Fibroblast of the conjunctiva (primary cell): ENCODE measurements at places on chromosomes 5 and 9.

GRCh38 chr5:2430606-2431005 is 320.9 kb downstream of the IRX2 start:
- no peak for DNase-seq

- no peak for DNase-seq
These were observed 172.5 kb downstream of the CRB2 start for GRCh38 chr9:123528501-123528900.

- peak; percentile 4 for DNase-seq
These were observed 44.7 kb downstream of the RGS3 start for GRCh38 chr9:113508111-113508749.

GRCh38 chr9:134385915-134386314 is 59.7 kb downstream of the RXRA start:
- no peak for DNase-seq

DNA sequence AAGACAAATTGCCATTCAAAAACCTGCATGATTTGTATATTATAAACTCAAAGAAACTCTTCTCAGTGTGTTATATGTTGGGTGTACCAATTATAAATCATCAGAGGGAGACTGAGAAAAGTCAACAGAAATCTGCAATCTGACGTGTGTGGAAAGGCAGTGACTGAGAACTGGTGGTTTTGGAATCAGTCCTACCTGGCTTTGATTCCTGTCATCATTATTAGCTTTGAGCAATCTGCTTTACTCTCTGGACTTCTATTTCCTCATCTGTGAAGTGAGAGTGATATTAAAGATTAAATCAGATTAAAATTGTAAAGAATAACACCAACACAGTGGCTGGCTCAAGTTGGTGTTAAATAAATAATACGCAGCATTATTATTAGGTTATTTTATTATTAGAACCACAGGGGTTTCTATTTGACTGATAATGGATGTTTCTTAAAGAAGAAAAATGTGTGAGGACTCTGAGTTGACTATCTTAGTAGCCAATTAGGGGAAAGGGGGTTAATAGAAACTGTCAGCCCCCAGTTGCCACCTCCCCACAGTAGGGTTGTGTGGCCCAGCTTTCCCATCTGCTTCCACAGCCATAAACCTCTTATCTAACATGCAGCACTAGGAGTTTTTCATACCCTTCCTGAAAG is 59.6 kb downstream of the SNCAIP start:
- DNase-seq: no peak

GRCh38 chr9:98906273-98907040 is 37.2 kb upstream of the COL15A1 start:
- no peak for DNase-seq

- DNase-seq: no peak
These were observed 37.8 kb downstream of the OXCT1 start for GRCh38 chr5:41832430-41832829.

DNA sequence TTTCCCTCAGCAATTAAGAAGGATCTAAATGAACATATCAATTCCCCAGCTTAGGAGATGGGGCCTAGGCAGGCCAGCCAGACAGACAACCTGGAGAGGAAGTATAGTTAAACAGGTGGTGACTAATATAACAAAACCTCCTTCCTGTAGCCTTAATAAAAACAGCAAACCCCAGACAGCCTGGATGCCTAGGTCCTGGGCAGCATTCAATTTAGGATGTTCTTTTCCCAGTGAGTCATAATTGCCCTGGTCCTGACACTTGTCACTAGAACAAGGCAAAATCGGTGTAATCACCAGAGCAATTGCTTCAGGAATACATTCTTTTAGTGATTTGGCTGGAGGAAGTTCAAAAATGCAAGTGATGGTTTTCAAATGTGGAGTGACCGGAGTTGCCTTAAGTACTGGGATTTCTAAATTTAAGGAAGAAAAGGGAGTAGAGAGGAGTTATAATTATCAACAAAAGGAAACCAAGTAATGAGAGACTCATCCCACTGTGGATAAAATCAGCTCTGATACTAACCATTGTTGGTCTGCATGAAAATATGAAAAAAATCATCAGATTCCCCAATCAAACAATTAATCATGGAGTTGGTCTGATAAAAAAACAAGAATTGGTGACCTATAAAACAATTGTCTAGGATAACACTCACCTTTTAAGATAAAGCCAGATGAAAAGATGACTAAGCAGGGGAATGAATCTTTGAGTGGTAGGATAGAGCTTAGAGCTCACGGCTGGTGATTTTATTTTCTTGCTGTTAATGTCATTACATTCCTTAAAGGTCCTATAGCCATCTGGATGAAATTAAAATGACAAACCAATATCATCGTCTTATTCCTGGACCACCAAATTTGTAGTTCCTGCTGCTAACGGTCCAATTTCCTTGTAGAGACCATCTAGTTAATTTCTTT is 39.0 kb upstream of the TARS1 start:
- DNase-seq: no peak

DNA sequence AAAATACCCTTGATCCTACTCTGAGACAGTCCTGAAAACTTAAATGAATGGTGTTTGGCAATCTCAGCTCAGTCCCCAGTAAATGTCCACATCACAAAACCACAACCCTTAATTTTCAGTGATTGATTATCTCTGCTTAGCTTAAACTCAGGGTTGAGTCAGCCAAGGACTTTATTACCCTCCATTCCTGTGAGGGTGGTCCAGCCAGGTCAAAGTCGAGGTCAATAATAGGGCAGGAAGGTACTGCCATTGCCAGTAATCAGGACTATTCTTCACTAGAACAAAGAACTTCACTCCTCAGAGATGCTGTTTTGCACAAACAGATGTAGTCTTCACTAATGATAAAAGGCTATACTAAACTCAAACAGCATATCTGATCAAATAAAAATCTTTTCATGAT is 499.4 kb downstream of the ISL1 start:
- DNase-seq: no peak

GRCh38 chr5:92207151-92207550 is 824.0 kb upstream of the ARRDC3 start:
- DNase-seq: no peak

DNA sequence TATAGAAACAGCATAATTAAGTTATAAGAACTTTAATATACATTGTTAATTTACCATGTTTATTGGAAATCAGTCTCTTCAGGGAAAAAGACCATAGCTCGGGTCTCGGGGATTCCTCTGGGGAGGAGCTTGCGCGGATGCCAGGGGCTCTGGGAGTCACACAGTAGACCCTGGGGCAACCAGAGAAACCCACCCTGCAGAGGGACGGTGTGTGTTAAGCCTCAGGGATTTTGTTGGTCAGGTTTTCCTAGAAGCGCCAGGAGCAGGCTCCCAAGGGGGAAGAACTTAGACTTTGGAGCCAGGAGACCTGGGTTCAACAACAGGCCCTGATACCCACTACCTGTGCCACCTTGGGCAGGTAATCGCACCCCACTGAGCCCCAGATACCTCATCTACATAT is 297.9 kb downstream of the MED10 start:
- DNase-seq: no peak

DNA sequence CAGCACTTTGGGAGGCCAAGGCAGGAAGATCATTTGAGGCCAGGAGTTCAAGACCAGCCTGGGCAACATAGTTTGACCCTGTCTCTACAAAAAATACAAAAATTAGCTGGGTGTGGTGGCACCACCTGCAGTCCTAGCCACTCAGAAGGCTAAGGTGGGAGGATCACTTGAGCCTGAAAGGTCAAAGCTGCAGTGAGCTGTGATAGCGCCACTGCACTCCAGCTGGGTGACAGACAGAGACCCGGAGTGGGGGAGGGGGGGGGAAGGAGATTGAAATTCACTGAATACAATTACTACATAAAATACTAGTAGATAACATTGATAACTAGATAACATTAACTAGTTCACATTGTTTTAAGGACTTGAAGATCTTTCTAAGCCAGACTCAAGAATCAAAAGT is 345.6 kb downstream of the BNC2 start:
- DNase-seq: no peak

GRCh38 chr5:91382530-91383026 is 539 bp downstream of the ARRDC3 start:
- no peak for DNase-seq

- no peak for DNase-seq
These were observed 207.4 kb downstream of the DAB2IP start for GRCh38 chr9:121858788-121859187.

GRCh38 chr5:122981846-122982245 is 54.7 kb downstream of the PPIC start:
- DNase-seq: no peak

DNA sequence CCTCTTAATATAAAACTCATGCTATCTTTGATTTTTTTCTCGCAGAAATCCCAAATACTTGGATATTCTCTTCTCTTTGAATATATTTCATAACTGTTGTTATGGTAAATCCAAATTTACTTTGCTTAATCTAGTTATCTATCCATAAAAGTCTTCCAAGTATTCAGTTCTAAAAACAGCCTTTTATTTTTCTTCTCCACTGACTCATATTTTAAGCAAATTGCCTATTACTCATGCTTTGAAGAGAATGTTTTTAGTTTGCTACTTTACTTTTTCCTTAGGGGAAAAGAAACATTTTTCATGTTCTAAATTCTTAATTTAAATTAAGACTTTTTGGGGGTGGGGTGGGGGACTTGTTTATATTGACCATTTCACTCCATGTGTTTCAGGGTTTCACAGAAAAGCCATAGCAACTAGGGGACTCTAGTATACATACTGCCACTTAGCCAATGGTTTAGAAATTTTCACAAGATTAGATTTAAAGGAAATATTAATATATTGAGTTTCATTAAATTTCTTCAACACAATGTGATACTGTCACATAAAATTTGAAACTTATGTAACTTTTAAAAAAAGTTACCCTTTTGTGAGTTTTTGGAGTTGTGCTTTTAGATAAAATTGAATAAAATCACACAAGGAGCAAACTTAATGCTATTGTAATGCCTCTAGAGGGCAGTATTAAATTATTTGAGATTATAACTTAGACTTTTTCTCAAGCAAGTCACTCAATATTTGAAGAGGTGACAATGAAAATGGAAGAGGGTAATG is 545.8 kb upstream of the ARRDC3 start:
- DNase-seq: no peak

- peak; percentile 47 for DNase-seq
These were observed 167.9 kb upstream of the ACTBL2 start for GRCh38 chr5:57650360-57651069.

GRCh38 chr5:73391441-73391881 is 57.1 kb downstream of the FOXD1 start:
- DNase-seq: no peak

DNA sequence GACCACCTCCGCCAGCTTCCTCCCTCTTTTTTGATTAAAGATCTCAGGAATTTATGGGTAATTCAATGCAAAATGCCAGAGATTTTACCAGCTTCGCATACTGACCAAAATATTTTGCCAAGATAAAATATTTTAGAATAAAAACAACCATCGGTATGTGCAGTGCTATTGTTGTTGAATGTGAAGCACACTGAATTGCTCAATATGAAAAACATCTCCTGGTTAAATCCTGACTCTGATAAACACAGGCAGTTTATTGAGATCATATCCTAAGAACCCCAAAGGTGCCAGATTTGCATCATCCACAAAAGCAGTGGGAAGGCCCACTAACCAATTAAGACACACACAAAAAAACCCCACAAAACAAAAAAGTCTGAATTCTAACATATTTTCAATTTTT is 202.4 kb downstream of the GLIS3 start:
- DNase-seq: no peak

DNA sequence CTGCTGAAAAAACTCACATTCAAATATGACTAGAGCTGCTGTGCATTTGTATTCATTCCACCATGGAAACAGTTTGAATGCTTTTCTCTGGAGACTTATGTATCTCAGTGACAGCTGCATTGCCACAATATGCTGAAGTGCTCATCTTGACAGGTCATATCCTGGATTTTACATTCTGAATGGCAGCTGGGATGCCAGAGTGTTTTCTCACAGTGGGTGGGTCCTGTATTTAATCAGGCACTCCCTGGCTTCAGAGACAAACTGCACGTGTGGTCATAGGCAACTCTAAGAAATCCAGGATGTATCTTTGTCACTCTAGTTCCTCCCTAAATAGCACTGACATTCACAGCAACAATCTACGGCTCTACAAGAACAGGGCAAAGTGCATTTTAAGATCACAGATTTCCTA is 75.6 kb downstream of the ST8SIA4 start:
- DNase-seq: no peak

GRCh38 chr9:134959126-134959970 is 41.6 kb upstream of the FCN1 start:
- DNase-seq: no peak

GRCh38 chr9:134178768-134179551 is 14.6 kb upstream of the RNU6ATAC start:
- no peak for DNase-seq

DNA sequence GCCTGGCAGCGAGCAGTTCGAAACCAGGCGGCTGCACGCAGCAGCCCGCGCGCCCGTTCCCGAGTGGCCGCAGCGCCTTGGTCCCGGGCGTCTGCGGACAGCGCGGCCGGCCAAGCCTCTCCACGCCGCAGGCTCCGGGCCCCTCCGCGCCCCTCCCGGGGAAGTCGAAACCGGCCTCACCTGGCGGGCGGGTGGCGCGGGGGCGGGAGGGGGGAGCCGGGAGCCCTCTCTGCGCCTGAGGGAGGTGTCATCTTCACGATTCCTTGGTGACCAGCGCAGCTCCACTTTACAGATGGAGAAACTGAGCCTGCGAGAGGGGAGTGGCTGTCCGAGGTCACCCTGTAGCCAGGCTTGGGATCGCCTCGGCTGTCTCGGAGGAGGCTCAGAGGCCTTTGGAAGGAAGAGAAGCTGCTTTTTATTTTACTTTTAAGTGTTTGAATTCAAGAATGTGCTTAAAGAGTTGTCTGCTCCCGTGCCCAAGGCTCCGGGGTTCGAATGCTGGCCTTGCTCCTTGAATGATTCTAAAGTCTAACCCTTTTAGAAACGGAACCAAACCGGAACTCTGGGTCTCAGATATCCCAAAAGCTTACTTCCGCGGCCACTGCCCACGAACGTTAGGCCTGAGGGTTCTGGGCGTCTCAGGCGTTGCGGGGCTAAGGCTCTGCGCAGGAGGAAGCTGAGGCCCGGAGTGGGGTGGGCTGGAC is 662 bp downstream of the SUSD3 start:
- DNase-seq: no peak

GRCh38 chr9:129469188-129469987 is 151.5 kb downstream of the C9orf50 start:
- DNase-seq: no peak

DNA sequence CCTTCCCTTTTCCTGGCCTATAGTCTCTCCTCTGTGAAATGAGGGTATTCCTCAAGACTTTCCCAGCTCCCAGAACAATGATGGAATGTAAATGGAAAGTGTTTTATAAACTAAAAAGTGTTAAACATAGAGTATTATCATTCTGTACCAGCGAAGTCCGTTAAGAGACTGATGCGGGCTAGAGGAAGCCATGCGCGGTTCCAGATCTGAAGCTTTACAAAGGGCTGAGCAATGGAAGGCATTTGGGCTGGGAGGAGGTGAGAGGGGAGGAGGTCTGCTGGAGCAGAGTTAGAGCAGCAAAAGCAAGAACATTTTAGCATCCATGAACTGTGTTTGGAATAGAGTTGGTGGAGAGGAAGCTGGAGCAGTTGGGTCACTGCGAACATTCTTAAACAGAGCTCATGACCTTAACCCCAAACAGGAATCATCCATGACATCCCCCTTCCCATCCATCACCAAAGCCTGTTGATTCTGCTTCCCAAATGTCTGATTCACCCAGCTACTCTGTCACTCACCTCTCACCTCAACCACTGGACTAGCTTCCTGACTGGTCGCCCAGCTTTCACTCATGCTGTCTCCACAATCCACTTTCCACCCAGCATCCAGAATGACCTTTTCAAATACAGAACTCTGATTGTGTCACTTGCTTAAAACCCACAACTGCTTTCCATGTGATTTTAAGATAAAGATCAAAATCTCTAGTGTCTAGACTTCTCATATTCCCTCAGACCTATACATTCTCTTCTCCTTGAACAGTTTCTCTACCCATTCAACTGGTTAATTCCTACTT is 37.1 kb downstream of the CDK5RAP2 start:
- no peak for DNase-seq

GRCh38 chr5:18113721-18114120 is 479.5 kb downstream of the TAF11L14 start:
- DNase-seq: peak; percentile 1
